NCI-H2081 treated with DMSO at 0.1 percent for 48 hours (cell line): ENCODE measurements at places on chromosomes 2 and 18.

DNA sequence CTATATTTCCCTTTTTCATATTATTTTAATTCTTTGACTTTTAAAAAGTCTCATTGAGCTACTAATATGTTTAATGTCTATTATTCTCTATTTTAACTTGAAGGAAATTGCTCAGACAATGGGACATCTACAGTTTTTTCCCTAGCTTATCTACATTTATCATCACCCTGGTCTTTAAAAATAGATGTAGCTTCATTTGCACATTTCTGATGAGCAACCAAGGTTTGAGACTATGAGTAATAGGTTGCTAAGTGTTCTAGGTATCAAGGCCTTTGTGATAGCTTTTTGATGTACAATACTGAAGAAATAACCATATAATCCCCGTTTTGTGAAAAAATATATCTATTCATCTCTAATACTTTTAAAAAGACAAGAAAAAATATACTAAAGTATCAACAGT, 47.0 kb downstream of the STAT4 start:
- DNase-seq = no peak

DNA sequence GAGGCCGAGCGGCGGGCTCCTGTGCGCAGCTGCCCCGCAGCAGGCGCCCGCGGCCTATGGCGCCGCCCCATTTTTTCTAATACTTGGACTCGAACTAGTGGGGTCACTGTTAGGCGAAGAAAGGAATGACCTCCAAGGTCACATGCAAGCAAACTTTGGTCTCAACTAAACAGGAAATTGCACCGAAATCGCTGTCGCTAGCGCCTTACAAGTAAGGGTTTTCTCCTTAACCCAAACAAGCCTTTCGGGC, 339 bp downstream of the ACAA2 start:
- no peak for DNase-seq

DNA sequence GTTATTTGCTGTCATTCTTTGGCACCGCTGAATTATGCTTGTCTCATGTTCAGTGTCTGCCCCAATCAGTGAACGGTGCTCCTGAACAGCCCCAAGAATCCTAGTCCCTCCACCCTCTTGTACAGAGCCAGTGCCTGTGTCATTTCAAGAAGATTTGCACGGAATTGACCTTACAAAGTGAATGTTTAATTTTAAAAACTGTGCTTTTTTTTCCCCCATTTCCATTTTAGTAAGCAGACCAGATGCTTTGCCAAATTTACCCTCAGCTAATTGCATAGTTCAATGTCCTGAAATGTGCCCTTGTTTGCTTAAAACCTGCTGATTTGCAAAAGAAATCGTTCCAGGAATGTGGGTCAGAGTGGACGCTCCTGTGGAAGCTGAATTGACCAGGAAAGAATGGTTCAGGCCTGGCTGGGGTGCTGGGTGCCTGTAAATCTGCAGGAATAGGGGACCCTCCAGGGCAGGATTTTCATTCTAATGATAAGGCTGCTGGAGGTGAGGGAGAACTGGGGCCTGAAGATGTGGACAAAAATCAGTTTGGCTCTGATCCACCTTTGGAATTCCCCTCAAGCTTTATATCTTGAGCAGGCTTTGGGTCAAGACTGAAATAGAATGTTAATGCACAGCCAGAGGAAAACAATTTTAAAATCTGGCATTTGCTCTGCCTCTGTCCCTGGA, 20.1 kb downstream of the TMEM17 start:
- no peak for DNase-seq

DNA sequence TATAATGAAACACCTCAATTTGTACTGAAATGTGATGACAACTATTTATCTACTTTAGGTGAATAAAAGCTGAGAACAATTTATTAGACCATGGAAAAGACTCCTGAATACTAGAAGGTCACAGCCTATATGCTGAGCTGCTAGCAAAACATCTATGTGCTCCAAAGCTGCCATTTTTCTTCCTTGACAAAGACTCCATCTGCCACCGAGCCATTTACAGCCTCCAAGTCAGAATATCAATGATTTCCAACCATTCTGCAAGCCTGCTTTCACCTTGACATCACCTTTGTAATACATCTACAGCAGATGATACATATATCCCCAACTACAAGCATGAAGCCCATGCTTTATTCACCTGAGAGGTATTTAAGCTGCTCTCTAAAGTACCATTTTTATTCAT, 84.9 kb downstream of the BAZ2B start:
- DNase-seq = no peak

GRCh38 chr2:12168354-12168753, 421.9 kb downstream of the LPIN1 start:
- DNase-seq = no peak

DNA sequence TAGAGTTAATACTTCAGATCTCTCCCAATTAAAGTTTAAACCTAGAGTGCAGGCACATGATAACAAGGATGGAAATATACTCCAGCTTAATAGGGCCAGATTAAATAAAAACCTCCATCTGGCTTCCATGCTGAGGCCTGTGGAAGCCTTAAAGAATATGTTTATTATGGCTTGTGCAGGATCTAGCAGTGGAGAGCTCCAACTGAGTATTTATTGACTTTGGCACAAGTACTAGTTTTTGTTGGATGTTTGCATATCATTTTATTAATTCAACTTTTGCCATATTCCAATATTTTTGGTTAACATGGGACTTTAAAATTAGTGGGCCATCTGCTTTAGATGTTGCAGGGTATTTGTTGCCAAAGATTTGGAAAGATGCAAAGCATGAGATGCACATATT, 860.4 kb upstream of the SOX11 start:
- no peak for DNase-seq

DNA sequence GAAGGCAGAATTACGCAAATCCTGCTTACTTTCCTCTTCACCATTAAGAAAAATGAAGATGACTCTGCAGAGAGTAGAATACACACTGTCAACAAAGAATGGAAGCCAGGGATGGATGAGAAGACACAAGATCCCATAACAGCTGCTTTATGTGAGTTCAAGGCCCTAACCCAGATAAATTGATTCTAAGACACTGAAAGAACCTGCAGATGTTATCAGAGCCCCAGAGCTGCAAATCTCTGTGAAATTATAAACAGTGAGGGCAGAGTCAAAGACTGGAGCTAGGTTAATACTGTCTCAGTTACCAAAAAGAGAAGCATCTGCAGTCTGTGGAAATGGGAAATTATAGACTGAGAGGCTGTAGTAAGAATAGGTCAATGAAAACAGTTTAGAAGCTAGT, 320.1 kb upstream of the PKDCC start:
- DNase-seq = no peak

DNA sequence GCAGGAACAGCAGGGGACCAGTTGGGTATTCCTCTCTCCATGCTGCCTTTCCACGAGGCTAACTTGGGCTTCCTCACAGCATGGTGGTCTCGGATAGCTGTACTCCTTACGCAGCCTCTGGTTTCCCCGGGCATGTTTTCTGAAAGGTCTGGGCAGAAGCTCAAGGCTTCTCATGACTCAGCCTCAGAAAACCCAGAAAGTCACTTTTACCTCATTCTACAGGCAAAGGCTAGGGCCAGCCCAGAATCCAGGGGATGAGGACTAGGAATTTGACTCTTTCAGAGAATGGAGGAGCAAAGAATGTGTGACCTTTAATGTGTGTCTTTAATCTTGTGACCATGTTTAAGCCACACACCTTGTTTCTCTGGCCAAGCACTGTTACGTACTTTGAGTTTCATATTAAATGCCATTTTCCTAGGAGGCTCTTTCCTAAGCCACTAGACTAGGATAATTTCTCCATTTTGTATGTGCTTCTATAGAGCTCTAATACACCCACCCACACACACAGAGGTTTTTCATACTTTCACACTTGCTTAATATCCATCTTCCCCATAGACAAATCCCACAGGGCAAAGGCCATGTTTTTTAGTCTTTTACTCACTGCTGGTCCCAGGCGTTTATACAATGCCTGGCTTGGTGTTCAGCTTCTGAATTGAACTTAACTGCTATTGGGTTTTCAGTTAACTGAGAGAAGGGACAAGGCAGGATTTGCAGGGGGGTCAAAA, 77.3 kb downstream of the LONRF2 start:
- no peak for DNase-seq

- DNase-seq = no peak
Measured at GRCh38 chr2:56483081-56483480, 299.3 kb downstream of the CCDC85A start.

- no peak for DNase-seq
Measured at GRCh38 chr2:192051533-192051932, 143.2 kb downstream of the TMEFF2 start.

DNA sequence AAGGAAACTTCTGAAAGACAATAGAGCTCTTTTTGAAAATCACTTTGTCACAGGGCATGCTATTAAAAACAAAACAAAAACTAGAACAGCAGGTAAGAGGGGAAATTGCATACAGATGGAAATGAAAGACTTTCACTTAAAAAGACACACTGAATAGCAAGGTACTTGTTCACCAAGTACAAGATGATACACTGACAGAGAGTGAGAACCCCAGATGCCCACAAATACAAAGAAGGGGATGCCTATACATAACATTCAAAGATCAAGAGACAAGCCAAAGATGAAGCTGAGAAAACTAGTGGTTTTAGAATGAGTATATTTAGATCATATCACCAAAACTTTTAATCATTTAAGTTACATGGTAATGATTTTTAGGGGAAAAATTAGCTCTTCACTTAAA, 60.7 kb downstream of the ASXL2 start:
- DNase-seq = no peak

DNA sequence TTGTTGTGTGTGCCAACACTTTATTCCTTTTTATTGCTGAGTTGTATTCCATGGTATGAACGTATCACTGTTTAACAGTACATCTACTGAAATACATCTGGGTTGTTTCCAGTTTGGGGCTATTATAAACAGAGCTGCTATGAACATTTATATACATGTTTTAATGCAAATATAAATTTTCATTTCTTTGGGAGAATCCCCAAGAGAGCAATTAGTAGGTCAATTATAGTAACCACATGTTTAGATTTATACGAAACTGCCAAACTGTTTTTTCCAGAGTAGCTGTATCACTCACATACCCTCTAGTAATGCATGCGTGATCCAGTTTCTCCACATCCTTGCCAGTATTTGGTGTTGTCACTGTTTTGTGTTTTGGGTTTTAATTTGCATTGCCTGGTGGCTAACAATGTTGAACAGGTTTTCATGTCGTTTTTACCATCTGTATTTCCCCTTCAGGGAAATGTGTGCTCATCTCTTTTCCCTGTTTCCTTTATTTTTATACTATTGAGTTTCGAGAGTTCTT, 81.0 kb downstream of the TMEM131 start:
- no peak for DNase-seq

GRCh38 chr2:240229603-240230235, 89.3 kb upstream of the OTOS start:
- DNase-seq = no peak

DNA sequence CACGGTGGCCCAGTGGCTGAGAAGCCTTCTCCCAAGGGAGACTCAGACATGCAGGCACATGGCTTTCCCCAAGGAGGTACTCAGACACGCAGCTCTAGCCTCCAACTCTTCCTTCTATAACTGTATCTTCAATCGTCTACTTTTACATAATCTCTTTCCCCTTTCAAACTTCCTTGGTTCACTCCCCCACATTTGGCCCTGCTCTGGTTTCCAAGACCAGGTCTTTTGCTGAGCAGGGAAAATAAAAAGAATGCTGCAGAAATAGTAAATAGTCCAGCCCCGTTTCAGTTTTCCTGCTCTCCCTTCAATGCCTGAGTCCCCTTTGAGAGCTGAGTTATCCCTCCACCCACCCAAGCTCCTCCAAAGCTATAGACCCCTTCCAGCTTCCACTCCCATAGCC, 635.0 kb downstream of the ARHGAP15 start:
- DNase-seq = no peak

- DNase-seq = no peak
Measured at GRCh38 chr2:43121580-43122314, 104.7 kb downstream of the ZFP36L2 start.
